ENCODE measurements at places on chromosomes 7 and 10. TPM values are rescaled to one million over a fixed set of nuclear protein-coding genes. Genes with fewer than 3 reads are reported as not detected.

CLCN1 gene
- total RNA-seq, result not detected

PLAC9 gene
- not detected for total RNA-seq

STK32C gene
- 20.7 TPM for total RNA-seq

KLHDC10 gene
- 13.1 TPM for total RNA-seq

OR13A1 gene
- 3.2 TPM for total RNA-seq

SCIN gene
- not detected for total RNA-seq

CFTR gene
- total RNA-seq, result not detected

NRCAM gene
- not detected for total RNA-seq

ACADSB gene
- total RNA-seq, result 5.8 TPM

- no peak for DNase-seq
- H3K4me1 ChIP-seq, result peaks cover 29% of the 10 kb centered on the region
These were observed 1.5 kb upstream of the SFR1 start for GRCh38 chr10:104120512-104120902.

DNA sequence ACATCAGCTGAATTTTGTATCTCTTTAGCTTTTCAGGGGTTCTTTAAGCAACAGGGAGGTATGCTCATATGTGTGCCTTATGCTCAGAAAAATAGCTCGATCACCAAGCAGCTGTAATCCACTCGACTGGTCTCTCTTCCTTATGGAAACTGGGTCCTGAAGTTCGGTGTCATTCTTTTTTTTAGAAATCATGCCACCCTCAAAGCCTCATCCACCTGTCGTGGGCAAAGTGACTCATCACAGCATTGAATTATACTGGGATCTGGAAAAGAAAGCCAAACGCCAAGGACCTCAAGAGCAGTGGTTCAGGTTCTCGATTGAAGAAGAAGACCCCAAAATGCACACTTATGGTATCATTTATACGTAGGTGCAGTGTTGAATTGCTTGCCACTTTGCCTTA, 83.6 kb downstream of the FANK1 start:
- no peaks in the 10 kb centered on the region for H3K4me1 ChIP-seq
- H3K4me3 ChIP-seq, result no peak overlapping the region
- no peak for DNase-seq
- no peak overlapping the region for H3K27ac ChIP-seq

- H3K27me3 ChIP-seq, result no peaks in the 10 kb centered on the region
- no peaks in the 10 kb centered on the region for H3K36me3 ChIP-seq
- no peaks in the 10 kb centered on the region for H3K4me1 ChIP-seq
These were observed 805.6 kb downstream of the NRG3 start for GRCh38 chr10:82680608-82681007.

GRCh38 chr7:106866298-106867281, 1.5 kb downstream of the PIK3CG start:
- peaks cover 82% of the 10 kb centered on the region for H3K4me1 ChIP-seq
- peak overlapping the region; percentile 94 for H3K27ac ChIP-seq
- peak overlapping the region; percentile 81 for H3K4me3 ChIP-seq
- peaks cover 20% of the 10 kb centered on the region for H3K36me3 ChIP-seq
- DNase-seq, result peak; percentile 84

GRCh38 chr7:88001744-88002530, 67.9 kb downstream of the ADAM22 start:
- no peaks in the 10 kb centered on the region for H3K36me3 ChIP-seq
- no peak overlapping the region for H3K27ac ChIP-seq

- no peak overlapping the region for H3K27ac ChIP-seq
- no peak overlapping the region for H3K4me3 ChIP-seq
- no peaks in the 10 kb centered on the region for H3K4me1 ChIP-seq
These were observed 201.2 kb downstream of the PTN start for GRCh38 chr7:137142376-137142775.

- no peaks in the 10 kb centered on the region for H3K27me3 ChIP-seq
- H3K36me3 ChIP-seq, result no peaks in the 10 kb centered on the region
These were observed 303.9 kb upstream of the KCND2 start for GRCh38 chr7:119969054-119969453.

- H3K4me1 ChIP-seq, result peaks cover 31% of the 10 kb centered on the region
- H3K27ac ChIP-seq, result peak overlapping the region; percentile 10
- H3K27me3 ChIP-seq, result no peaks in the 10 kb centered on the region
- DNase-seq, result peak; percentile 74
- peak overlapping the region; percentile 81 for H3K4me3 ChIP-seq
- peaks cover 32% of the 10 kb centered on the region for H3K36me3 ChIP-seq
These were observed 1.3 kb downstream of the IMMP2L start for GRCh38 chr7:111560773-111561653.

DNA sequence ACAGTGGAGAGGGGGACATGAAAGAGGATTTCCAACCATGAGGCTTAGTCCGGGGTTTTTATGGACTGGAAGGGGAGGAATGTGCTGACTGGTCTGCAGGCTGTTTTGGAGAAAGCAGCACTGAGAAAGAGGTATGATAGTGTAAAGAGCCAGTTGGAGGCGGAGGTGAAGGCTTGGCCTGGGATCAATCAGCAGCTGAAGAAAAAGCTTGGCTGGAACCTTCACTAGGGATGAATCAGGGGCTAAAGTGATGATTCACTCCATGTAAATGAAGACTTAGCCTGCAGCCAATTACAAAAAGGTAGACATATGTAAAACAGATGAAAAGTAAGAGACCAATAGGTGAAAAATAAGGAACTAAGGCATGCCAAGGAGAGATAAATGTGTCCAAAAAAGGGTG, 1382.6 kb downstream of the GATA3 start:
- no peak for DNase-seq
- H3K36me3 ChIP-seq, result no peaks in the 10 kb centered on the region
- no peak overlapping the region for H3K27ac ChIP-seq

DNA sequence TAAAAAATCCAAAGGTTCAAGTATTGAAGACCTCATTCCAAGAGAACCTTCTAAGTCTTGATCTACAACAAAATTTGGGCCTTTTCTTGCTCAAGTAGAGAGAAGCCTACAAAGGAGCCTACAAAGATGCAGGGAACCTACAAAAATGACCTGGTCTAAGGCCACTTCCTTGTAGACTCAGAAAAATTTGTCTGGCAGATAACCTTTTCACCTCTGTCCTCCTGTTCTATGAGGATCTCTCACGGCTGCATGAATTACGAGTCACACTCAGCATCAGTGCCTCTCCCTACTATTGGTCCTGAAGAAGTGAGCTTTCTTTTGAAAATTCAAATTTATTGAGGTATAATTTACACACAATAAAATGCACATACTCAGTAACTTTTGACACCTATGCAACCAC, 29.3 kb downstream of the CCNJ start:
- no peak overlapping the region for H3K27ac ChIP-seq
- no peak for DNase-seq

- H3K27me3 ChIP-seq, result no peaks in the 10 kb centered on the region
- no peak overlapping the region for H3K27ac ChIP-seq
- H3K4me3 ChIP-seq, result no peak overlapping the region
- no peaks in the 10 kb centered on the region for H3K36me3 ChIP-seq
These were observed 71.8 kb upstream of the LRRN3 start for GRCh38 chr7:111018960-111019736.

GRCh38 chr7:90242369-90243168, 2.4 kb upstream of the CFAP69 start:
- no peak overlapping the region for H3K27ac ChIP-seq
- no peaks in the 10 kb centered on the region for H3K36me3 ChIP-seq
- no peak for DNase-seq
- H3K27me3 ChIP-seq, result no peaks in the 10 kb centered on the region
- H3K4me3 ChIP-seq, result no peak overlapping the region
- peaks cover 4% of the 10 kb centered on the region for H3K4me1 ChIP-seq

DNA sequence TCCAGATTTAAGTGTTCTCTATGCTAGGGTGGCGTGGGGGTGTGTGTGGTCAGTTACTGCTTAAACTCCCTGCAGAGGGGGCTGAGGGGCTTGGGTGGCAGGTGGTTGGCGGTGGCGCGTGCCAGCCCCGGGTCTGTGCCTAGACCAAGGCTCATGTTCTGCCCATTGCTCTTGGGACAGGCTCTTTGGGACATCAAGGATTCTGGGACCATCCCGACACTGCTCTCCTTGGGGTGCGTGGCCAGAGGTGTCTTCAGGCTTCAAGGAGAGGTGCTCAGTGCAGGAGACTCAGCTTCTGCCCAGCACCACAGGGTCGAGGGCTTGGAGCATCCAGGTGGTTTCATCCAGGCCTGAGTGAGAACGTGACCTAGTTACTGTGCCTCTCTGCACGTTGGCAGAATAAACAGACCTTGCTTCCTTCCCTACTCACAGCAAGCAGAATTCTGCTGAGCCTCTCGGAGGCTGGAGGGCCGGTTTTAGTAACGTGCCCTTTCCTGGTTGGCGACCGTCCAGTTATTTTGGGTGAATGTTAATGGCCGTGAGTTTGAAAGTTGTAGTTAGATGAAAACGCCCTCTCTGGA, 39.9 kb downstream of the CAMK1D start:
- H3K27ac ChIP-seq, result no peak overlapping the region
- no peak overlapping the region for H3K4me3 ChIP-seq
- H3K4me1 ChIP-seq, result no peaks in the 10 kb centered on the region
- H3K27me3 ChIP-seq, result no peaks in the 10 kb centered on the region
- DNase-seq, result no peak
- H3K36me3 ChIP-seq, result no peaks in the 10 kb centered on the region

GRCh38 chr10:65894961-65895360, 1030.9 kb upstream of the LRRTM3 start:
- H3K36me3 ChIP-seq, result peaks cover 30% of the 10 kb centered on the region
- peaks cover 97% of the 10 kb centered on the region for H3K4me1 ChIP-seq
- peak overlapping the region; percentile 100 for H3K27ac ChIP-seq
- H3K4me3 ChIP-seq, result 0 out of 2 replicates have a peak overlapping the region, but pooled peaks have one; percentile 16
- peak; percentile 49 for DNase-seq
- no peaks in the 10 kb centered on the region for H3K27me3 ChIP-seq

DNA sequence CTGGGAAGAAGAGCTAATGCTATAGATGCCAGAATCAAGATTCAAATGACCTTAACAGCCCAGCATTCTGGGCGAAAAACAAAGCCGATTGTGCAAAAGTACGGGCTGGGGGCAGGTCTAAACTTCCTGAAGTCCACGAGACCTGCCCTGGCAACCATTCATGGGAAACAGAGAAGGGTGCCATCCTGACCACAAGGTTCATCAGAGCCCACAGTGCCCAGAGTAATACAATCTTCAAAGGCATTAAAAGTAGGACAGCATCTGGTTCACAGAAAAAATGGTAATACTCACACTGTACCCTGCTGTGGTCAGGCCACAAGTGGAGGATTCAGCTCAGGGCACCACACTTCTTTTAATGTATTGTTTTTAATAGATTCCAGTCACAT, 36.1 kb downstream of the SORBS1 start:
- H3K27ac ChIP-seq, result no peak overlapping the region
- no peak overlapping the region for H3K4me3 ChIP-seq
- no peaks in the 10 kb centered on the region for H3K36me3 ChIP-seq
- no peaks in the 10 kb centered on the region for H3K27me3 ChIP-seq
- no peaks in the 10 kb centered on the region for H3K4me1 ChIP-seq
- no peak for DNase-seq

DNA sequence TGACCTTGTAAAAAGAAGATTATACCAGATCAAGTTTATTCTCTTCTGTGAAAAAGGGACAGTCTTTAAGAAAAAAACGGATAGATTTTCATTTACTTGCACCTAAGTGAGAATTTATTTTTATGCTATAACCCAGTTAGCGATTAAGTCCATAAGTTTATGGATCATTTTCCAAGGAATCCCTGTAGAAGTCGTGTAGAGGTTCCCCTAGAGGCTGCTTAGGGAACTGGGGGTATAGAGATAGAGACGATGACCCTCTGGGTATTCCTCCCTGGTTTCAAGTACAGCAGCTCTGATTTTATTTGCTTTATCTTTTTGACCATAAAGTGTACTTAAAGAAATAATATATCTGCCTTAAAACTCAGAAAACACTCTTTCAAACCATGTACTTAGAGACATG, 648.4 kb upstream of the LRRTM3 start:
- no peaks in the 10 kb centered on the region for H3K36me3 ChIP-seq
- H3K27ac ChIP-seq, result no peak overlapping the region
- H3K4me1 ChIP-seq, result no peaks in the 10 kb centered on the region
- no peak for DNase-seq
- H3K4me3 ChIP-seq, result no peak overlapping the region

All from Karpas-422 (cell line).